ENCODE measurements at places on chromosomes 3 and 15.
A peak's percentile ranks its signal among the peaks of the same experiment; 100 is the strongest.

GRCh38 chr3:31433679-31433992 is 99.1 kb upstream of the STT3B start:
- no peak for DNase-seq

- DNase-seq, result no peak
These were observed 27.2 kb downstream of the SEMA6D start for GRCh38 chr15:47744496-47744895.

GRCh38 chr3:196440041-196440537 is 7.9 kb upstream of the UBXN7 start:
- peak; percentile 89 for DNase-seq

GRCh38 chr3:186254676-186255650 is 107.1 kb downstream of the DGKG start:
- DNase-seq, result no peak

DNA sequence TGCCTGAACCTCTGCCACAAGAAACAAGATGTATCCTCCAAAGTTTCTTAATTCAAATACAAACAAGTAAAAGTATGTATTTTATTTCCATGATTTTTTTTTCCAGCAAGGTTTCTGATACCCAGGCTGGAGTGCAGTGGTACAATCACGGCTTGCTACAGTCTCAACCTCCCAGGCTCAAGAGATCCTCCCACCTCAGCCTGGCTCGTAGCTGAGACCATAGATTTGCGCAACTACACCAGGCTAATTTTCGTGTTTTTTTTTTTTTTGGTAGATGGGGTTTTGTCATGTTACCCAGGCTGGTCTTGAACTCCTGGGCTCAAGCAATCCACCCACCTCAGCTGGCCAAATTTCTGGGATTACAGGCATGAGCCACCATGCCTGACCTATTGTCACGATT is 12.2 kb upstream of the VEPH1 start:
- DNase-seq, result no peak

- peak; percentile 55 for DNase-seq
These were observed 59.0 kb downstream of the BDH1 start for GRCh38 chr3:197496746-197497125.

DNA sequence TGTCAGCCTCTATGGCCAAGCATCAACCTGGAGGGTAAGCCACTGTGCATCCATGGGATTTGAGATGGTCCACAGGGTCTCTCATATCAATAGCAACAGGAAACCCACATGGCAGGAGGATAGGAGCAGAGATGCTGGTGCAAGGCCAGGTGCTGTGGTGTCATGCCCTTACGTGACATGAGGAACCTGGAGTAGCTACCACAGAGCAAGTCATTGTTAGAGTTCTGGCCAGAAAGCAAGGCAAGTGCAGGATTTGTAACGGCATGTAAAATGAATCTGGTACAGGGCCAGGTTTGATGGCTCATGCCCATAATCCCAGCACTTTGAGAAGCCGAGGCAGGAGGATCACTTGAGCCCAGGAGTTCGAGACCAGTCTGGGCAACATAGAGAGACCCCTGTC is 14.8 kb upstream of the ZNF774 start:
- DNase-seq, result no peak

DNA sequence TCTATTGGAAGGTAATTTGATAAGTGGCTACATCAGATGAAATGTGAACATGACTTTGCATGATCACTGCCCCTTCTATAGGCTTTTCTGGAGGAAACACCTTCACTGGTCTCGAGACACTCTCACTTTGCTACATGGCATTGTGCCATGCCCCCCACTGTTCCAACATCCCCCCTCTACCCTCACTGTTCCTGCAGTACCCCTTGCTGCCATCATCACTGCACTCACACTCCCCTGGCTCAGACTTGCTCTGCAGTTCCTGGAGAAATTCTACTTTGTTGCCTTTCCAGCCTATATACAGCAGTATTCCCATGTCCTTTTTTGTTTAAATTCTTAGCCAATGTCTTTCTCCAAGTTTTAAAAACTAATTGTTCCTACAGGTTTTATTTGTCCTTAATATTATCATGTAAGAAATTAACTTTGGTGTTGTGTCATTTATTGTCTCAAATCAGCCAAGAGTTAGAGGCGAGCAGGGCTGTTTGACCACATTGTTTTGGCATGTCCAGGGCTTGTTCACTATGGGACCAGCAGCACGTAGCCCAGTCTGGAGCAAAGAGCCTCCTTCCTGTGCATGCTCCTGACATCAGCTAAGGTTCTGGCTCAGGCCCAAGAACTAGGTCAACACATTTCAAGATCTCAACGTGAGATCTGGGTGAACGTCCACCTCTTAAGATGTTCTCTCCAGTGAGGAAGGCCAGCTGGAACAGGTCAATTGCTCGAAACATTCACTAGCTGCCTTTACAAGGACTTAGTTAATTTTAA is 246.4 kb downstream of the SLC9A9 start:
- DNase-seq, result peak; percentile 8

- DNase-seq, result no peak
These were observed 8.4 kb downstream of the SOX2 start for GRCh38 chr3:181719991-181720680.

GRCh38 chr3:143795874-143796273 is 52.4 kb downstream of the SLC9A9 start:
- DNase-seq, result no peak

- no peak for DNase-seq
These were observed 299.7 kb downstream of the OTOL1 start for GRCh38 chr3:161796312-161796711.

- peak; percentile 67 for DNase-seq
These were observed 214.5 kb downstream of the ZIC4 start for GRCh38 chr3:147191795-147192385.

DNA sequence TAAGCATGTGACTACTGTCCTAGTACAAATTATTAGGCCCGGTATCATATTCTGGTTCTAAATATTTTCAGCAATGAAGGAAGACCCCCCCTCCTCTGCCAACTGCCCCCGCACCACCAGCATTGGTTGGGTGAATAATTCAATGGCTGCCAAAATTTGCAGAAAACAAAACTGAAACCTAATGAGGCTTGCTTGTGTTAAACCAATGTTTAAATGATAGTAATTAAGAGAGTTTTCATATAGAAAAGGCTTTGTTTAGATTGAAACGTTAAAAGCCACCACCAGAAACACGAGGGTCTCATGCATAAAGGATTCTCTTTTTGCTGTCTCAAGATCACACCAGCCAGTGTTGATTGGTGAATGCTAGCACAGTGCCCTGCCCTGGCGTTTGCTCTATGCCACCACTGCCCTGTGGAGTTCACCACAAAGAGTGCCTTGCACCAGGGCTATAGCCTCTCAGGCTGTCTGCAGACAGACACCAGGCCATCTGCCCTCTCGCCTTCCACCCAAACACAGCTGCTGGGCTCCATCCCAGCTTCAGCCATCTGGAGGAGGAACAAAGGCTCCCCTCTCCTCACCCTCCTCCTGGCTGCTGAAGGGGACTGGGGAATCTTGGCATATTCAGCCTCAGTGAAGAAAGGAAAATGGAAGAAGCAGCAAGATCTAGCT is 200.3 kb upstream of the PFN2 start:
- no peak for DNase-seq

- no peak for DNase-seq
These were observed 98.0 kb downstream of the KCNAB1 start for GRCh38 chr3:156218353-156218744.

GRCh38 chr3:136464502-136464901 is 214.4 kb downstream of the PCCB start:
- peak; percentile 44 for DNase-seq

DNA sequence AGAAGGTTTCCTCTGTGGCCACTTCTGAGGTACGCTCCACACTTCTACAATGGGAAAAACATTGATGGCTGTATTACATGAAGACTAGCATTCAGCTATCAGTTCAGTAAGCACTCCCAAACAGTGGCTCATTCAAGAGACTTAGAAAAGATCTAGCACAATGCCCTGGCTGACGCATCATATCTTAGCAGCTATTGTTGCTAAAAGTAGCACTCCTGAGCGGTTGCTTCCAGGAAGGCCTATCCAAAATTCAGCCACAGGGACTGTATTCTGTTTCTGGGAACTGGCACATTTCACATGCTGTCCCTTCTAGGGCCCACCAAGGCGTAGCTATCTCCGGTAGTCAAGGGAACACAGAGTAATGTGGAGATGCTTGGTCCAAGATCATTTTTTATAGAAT is 21.2 kb upstream of the SPRED1 start:
- no peak for DNase-seq

DNA sequence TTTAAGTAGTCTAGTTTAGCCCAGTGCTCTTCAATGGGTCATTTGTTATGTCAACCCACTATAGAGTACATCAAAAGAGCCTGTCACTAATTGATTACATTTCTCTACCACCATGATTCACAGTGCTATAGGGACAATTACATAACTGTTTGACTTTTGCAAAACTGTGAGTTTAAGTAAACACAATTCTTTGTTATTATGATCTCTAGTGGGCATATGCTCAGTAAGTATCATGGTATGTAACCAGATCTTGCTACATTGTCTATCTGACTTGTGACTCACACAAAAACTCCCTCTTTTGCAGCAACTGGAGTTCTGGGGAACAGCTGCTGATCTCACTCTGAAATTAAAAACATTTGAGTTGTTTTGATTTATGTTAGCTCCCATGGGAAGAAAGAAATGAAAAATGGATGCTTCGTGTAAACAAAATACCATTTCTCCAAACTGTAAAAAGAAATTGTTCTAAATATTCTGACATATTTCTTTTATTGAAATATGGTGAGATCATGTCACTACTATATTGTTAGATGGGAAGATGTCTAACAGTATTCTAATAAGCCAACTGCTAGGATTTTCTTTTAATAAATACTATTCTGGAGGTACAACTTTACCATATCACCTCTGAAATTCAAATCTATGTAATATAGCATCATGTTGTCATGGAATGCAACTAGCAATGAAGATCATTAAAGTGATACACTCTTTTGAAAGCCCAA is 470.4 kb downstream of the ROBO1 start:
- peak; percentile 94 for DNase-seq

All from fibroblast of skin of right quadriceps (primary cell).